BE2C (cell line): ENCODE measurements at places on chromosomes 2 and 18.
A peak's percentile ranks its signal among the peaks of the same experiment; 100 is the strongest.

- DNase-seq = no peak
Measured at GRCh38 chr2:222950638-222951285, 89.9 kb downstream of the ACSL3 start.

GRCh38 chr2:216683846-216684245 is 11.5 kb downstream of the IGFBP5 start:
- DNase-seq = no peak

GRCh38 chr2:51994123-51994763 is 962.3 kb upstream of the NRXN1 start:
- DNase-seq = no peak

GRCh38 chr2:26161926-26162325 is 11.0 kb upstream of the GAREM2 start:
- DNase-seq = no peak

- peak; percentile 73 for DNase-seq
Measured at GRCh38 chr2:120343433-120344105, 2.4 kb upstream of the INHBB start.

- DNase-seq = no peak
Measured at GRCh38 chr18:75227535-75228296, 17.1 kb downstream of the TSHZ1 start.

DNA sequence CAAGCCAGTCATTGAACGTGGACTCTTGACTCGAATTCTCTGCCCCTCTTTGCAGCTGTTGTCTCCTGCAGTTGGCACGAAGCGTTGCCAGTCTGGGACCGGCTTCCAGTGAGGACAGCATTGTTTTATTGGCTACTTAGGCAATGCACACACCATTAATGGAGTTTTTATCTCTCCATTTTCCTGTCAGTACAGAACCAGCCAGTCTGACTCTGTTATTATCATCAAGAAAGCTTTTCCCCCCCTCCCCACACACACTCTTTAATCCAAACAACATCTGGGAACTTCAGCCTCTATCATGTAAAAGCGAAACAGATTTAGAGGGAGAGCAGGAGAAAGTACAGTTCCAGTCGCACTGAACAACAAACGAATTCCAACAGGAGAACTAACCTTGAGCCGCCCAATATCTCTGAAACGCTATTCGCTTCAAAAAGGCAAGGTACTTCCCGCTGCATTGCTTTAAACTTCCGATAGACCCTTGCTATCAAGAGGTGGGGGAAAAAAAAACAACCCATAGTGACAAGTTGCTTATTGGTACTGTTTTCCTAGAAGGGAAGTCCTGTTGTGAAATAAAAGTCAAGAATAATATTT is 38.2 kb downstream of the ACVR1 start:
- DNase-seq = peak; percentile 67

GRCh38 chr2:230266638-230267037 is 41.1 kb downstream of the SP140 start:
- no peak for DNase-seq

DNA sequence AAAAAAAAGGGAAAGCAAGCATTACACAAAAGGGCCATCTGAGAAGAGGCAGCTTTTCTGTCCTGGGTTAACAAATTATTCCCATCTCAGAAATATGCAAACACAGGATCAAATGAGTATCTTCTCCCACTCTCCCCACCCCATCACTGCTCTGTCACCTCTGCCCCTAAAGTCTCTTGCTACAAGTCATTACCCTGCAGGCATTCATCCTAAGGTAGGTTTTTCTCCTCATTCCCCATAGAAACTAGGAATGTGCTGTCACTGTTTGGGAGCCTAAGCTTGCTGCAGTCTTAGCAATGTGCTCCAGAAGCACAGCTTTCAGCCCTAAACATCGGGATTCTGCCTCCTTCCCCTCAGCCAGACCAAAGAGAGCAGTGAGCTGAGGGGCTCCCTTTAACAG is 3.6 kb downstream of the LRRTM1 start:
- no peak for DNase-seq

- DNase-seq = peak; percentile 86
Measured at GRCh38 chr2:60530660-60531281, 22.7 kb downstream of the BCL11A start.

DNA sequence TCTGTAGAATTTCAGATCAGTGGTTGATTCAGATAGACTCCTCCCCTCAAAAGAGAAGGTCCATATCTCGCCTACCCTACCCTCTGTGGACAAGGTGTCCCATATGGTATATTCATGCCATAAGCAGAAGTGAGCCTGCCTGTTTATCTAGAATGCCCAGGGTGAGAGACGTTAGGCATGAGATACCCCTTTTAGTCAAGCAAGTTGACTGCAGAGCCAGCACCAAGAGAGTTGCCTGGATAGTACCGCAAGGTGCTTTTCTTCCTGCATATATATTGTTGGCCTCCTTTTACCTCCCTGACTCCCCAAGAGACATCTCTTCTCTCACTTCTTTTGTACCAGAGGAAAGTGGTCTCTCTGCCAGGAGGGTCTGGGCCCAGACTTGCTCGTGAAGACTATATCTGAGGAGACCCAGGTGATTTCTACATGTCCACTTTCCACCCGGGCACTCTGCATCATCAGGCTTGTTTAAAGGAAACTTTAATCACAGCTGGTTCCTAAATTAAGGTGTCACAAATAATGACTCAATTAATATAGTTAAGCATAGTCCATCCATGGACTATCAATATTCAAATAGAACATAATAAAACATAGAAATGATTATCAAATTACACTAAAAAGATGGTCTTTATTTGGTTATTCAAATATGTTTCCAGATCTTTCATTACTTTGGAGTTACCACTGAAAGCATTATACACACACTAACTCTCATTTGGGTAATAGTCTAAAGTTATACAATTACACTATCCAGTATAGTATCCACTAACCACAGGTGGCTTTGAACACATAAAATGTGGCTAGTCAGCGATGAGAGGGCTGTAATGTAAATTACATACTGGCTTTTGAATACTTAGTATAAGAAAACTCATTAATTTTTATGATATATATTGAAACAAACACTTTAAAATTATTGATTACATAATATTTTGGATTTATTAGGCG is 4.1 kb downstream of the ITGA4 start:
- DNase-seq = no peak

- DNase-seq = peak; percentile 27
Measured at GRCh38 chr2:212538305-212539071, at the start of gene ERBB4. ERBB4 (minus strand) TSS chr2:212538802; CDS start chr2:212538530, 272 bp downstream.

- peak; percentile 38 for DNase-seq
Measured at GRCh38 chr2:28970464-28971160, 10.5 kb upstream of the TOGARAM2 start.

DNA sequence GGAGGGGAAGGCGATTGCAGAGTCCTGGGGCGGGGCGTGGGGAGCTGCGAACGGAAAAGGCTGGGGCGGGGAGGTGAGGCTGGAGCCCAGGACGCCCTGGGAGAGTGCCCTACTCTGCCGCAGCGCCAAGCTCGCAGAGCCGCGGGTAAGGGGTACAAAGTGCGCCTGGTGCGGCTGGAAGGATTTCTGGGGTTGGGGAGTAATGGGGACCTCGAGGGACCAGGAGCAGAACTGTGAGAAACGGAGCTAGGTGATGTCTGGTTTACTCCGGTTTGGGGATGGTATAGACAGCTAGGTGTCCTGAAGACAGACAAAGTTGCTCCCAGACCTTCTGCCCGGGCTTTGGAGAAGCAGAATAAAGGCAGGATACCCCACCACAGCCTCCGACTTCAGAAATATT is 718 bp upstream of the NXPH2 start:
- no peak for DNase-seq

- DNase-seq = no peak
Measured at GRCh38 chr2:54394392-54394791, 61.7 kb upstream of the SPTBN1 start.

- DNase-seq = no peak
Measured at GRCh38 chr18:58046093-58046793, 2.2 kb downstream of the NEDD4L start.

- DNase-seq = no peak
Measured at GRCh38 chr2:141271346-141271745, 859.5 kb downstream of the LRP1B start.

DNA sequence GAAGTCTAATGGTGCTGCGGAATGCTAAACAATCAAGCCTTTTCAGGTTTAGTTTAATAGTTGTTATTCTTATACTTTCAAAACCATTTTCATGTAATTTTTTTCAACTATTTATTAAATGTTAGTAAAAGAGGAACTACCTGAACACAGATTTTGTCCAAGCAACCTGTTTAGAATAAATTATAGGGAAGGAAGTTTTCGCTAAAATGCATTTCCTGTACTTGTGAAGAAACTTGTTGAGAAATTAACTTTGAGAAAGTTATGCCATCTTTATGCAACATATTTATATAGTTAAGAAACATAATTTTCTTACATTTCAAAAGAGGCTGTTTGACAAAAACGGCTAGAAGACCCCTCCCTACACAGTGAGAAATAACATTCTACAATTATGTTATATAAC is 16.6 kb downstream of the MAP4K4 start:
- no peak for DNase-seq

- DNase-seq = no peak
Measured at GRCh38 chr2:46943881-46944798, 28.5 kb upstream of the MCFD2 start.

DNA sequence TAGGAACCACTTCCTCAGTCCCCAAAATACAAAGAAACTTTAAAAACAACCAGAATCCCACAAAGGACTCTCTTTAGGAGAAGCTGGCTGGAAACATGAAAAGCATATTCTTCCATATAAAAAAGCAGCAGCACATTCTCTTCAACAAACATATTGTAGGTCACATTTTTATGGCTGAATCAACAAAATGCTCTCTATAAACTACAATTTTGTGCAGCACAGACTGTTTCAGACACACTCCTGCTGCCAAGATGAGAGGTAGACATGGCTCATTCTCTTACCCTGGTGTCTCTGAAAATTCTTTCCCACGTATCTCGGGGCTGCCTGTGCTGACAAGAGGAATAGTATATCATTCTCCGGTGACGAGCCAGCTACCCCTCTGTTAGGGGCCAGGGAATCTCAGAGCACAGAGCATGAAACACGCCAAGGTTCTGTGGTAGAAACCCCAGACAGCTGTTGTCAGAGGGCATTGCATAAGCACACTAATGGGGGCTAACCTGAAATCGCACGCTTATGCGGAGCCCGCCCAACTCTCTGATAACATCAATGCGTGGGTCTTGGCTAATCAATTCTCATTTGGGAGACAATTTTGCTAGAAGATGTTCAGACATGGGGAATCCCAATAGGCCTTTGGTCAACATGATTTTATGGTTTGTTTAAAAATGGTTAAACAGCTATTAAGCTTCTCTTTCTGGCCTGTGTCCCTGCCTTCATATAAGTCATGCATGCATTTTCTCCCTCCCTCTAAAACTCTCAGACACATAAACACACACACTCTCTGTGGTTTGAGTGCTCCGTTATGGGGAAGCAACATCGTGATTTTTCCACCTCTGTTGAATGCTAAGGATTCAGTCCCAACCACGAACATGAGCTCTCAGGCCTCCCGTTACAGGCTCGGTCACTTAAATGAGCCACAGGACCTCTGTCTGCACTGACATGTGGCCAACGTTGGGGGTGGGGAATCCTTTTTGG is 177.5 kb downstream of the INO80D start:
- no peak for DNase-seq

DNA sequence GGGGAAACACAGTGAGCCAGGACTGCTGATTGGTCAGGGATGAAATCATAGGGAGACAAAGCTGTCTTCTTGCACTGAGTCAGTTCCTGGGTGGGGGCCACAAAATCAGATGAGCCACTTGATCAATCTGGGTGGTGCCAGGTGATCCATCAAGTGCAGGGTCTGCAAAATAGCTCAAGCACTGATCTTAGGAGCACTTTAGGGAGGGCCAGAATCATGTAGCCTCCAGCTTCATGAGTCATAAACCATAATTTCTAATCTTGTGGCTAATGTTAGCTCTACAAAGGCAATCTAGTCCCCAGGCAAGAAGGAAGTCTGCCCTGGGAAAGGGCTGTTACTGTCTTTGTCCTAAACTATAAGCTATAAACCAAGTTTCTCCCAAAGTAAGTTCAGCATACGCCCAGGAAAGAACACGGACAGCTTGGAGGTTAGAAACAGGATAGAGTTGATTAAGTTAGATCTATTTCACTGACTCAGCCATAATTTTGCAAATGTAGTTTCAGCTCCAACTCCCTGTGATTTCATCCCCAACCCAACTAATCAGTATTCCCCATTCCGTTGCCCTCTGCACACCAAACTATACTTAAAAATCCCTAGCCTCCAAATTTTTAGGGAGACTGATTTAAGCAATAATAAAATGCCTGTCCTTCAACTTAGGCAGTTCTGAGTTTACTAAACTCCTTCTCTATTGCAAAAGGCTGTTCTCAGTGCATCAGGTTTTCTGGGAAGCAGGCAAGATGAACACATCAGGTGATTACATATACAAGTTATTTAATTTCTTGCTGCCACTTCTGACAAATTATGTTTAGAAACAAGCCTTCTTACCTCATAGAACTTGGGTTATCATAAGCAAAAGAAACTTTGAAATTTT is 226.9 kb upstream of the SPOPL start:
- peak; percentile 11 for DNase-seq

DNA sequence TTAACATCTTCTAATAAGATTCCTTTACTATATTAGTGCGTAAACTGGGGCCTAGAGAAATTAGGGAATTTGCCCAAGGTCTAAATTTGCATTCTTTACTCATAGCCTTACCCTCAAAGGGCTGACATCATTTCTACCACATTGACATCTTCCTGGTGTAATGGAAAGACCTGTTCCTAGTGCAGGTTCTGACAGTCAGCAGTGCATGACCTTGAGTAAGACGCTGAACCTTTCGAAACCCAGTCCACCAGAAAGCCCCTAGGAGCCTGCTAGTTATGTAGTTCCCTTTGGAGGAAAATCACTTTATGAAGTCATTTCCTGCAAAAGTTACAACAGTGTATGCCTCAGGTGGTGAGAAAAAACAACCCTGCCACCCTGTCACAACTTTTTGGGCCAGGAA is 388.3 kb downstream of the TNS1 start:
- DNase-seq = no peak

GRCh38 chr2:180063494-180064092 is 56.5 kb upstream of the CWC22 start:
- no peak for DNase-seq

- peak; percentile 9 for DNase-seq
Measured at GRCh38 chr18:8949206-8949605, 153.3 kb upstream of the NDUFV2 start.

DNA sequence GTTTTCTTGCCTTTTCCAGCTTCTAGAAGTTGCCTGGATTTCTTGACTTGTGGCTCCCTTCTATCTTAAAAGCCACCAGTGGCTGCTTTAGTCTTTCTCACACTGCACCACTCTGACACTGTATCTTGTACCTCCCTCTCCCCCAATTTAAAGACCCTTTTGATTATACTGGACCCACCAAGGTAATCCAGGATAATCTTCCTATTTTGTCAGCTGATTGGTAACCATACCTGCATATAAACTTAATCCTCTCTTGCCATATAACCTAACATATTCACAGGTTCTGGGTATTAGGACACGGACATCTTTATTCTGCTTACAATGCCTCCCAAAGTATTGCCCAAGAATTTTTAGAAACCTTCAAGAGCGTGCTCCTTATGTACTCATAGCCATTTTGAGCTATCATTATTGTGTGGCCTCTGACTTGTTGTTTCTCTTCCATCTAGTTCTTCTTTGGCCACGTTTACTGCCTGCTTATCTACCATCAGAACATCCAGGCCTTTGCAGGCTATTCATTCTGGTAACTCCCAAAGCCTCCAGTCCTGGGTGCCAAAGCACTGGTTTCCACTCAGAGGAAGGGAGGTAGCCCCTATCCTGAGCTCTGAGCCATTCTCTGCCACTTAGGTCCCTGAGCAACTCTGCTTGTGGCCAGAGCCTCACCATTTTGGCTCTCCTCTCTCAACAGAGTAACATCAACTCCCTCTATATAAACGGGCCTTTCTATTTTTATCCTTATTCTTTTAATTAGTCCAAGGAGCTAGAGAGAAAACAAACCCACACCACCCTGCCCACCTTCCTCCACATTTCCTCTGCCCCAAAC is 70.8 kb downstream of the MYO3B start:
- DNase-seq = no peak
